Gastroesophageal sphincter (tissue), 4 donors: ENCODE measurements at places on chromosomes 3 and 15.
A peak's percentile ranks its signal among the peaks of the same experiment; 100 is the strongest.

- ATAC-seq: peak; percentile 66
Measured at GRCh38 chr3:124467980-124468902, 262.0 kb upstream of the UMPS start.

GRCh38 chr3:148102156-148102555, 595.5 kb upstream of the AGTR1 start:
- ATAC-seq: no peak

DNA sequence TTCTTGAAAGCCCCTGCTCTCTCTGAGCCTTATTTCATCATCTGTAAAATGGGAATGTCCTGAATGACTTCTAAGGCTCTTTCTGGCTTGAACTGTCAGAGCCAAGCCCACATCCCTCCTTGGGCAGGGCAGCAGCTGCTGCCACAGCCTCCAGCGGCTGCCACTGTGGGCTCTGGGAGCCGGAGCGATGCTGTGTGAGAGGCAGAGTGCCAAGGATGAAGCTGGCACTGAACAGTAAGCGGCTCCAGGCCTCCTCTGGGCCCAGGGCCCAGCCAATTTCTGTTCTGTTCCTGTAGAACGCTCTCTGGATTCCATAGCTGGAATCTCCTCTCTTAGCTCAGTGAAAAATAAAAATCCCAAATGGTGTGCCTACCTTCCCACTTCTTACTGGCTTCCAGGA, 4.4 kb downstream of the CPLX3 start:
- no peak for ATAC-seq

DNA sequence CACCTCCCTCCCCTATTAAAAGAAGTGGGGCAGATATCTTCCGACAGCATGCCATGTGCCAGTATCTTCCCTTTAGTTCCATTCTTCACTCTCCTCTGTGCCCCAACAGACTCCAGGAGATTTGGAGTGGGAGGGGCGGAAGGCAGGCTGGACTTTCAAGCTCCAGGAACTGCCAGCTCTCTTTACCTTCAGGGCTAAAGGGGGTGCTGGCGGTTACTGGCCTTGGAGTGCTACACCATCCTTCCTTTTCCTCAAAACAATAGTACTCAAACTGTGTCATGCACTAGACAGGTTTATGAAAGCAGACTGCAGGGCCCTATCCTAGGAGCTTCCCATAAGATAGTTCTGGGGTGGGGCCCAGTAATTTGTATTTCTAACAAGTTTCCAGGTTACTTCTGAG, 6.0 kb downstream of the LINS1 start:
- no peak for ATAC-seq

DNA sequence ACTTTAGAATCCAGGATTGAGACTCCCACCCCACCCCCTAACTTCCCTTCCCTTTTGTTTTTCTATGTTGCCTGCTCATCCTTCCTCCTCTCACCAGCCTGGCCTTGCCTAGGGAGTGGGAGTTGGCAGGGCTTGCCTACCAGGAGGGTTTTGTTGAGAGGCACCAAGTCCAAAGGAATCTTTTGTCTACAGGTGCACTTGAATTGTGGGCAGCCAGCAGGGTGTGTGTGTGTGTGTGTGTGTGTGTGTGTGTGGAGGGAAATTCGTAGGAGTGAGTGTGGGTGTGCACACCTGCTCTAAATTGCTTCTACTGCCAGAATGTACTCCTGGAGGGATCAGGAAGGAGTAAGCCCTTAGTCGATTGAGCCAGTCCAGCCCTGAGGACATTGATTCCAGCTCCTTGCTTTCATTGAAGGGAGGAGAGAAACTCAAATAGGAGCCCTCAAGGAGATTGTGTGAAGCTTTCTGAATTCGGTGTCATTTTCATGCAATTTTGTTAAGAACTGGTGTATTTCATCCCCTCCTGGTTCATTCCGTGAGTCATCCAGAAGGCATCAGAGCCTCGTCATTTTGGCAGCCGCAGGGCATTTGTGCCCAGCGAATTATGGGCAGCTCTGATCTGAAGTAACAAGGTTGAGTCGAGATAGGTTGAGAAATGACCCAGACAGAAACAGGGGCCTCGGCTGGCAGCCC, 112.1 kb downstream of the SLCO3A1 start:
- ATAC-seq: peak; percentile 15

GRCh38 chr3:125202197-125202596, 10.4 kb downstream of the SLC12A8 start:
- no peak for ATAC-seq
